ENCODE measurements at places on chromosomes 11 and 22. TPM values are rescaled to one million over a fixed set of nuclear protein-coding genes. Genes with fewer than 3 reads are reported as not detected.

The BDNF gene
- 8.3 TPM for total RNA-seq

The ENTHD1 gene
- not detected for total RNA-seq

The RPS13 gene
- 711 TPM for total RNA-seq

The GAB4 gene
- total RNA-seq, result not detected

The SLC22A25 gene
- total RNA-seq, result not detected

The KCNC1 gene
- total RNA-seq, result 0.26 TPM

The MN1 gene
- 1.7 TPM for total RNA-seq

Measured in Calu3 (cell line).